Panc1 (cell line): ENCODE measurements at places on chromosomes 4 and X. TPM values are rescaled to one million over a fixed set of nuclear protein-coding genes. Genes with fewer than 3 reads are reported as not detected.

Gene UGT2B11
- not detected for total RNA-seq

Gene AFP
- 1.3 TPM for total RNA-seq

Gene TEX13B
- not detected for total RNA-seq

Gene RNF113A
- 23.4 TPM for total RNA-seq

Gene SPARCL1
- 0.57 TPM for total RNA-seq

Gene SYNPO2
- 0.28 TPM for total RNA-seq

Gene NPY2R
- not detected for total RNA-seq

Gene REELD1
- total RNA-seq = not detected

Gene DMP1
- not detected for total RNA-seq

Gene FMR1NB
- not detected for total RNA-seq

Gene TMEM35A
- not detected for total RNA-seq

DNA sequence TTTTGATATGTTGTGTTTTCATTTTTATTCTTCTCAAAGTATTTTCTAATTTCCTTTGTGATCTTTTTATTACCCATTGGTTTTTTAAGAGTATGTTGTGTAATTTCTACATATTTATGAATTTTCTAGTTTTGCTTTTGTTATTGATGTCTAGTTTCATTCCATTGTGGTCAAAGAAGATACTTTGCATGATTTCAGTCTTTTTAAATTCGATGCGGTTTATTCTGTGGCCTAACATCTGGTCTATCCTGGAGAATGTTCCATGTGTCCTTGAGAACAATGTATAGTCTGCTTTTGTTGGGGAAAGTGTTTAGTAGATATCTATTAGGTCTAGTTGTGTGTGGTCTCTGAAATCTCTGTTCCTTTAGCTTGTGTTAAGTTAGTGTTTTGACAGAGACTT is 46.2 kb downstream of the PPEF1 start:
- no peak for DNase-seq

DNA sequence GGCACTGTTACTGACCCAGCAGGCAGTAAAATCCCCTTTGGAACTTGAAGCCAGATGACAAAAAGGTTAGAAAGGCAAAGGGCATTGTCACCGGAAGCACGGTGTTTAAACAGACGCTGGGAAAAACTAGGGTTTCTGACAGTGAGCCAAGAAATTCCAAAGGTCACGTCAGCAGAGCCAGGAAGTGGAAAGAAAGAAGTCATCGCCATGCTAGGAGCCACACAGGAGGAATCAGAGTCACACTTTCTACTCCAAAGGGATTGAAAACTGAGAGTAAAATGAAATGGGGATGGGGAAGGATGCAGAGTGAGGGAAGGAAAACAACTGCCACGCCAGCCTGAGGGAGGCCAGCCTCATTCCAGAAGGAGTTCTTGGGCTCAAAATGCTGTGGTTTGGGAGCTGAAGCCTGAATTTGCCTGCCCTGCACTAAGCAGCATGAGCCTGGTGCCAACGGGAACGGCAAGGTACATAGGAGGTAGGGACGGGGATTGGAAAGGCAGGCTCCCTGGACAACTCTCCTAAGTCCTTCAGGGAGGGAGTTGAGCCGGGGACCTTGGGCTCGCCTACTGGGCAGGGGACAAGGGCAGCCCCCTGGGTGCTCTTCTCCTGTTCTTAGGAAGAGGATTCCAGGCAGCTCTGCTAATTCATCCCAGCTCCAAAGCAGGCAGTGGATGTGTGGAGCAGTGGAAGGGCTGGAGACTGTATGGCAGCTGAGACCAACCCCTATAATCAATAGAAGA is 66.8 kb downstream of the SOWAHB start:
- DNase-seq = peak; percentile 88

- no peak for DNase-seq
Observed at GRCh38 chr4:121764702-121765367, at the start of gene SMIM43. TSS of gene SMIM43 (minus strand) at chr4:121765164. CDS start at chr4:121765105, 59 bp downstream.

DNA sequence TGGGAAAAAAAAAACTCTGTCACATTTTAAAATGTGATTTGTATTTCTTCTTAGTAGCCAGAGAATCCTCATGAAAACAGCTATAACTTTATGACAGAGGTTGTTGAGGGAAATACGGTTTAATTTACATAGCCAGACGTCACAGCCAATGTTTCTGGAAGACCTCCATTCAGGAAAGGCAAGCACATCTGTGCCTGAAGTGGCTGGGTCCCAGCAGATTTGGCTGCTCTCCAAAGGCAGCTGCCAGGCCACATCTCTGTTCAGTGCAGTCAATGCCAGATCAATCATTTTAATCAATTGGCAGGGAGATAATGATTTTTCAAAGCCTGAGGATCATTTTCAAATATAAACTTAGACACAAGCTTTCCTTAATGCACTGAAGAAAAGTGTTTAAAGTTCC is 86.5 kb upstream of the ZIC3 start:
- DNase-seq = no peak

DNA sequence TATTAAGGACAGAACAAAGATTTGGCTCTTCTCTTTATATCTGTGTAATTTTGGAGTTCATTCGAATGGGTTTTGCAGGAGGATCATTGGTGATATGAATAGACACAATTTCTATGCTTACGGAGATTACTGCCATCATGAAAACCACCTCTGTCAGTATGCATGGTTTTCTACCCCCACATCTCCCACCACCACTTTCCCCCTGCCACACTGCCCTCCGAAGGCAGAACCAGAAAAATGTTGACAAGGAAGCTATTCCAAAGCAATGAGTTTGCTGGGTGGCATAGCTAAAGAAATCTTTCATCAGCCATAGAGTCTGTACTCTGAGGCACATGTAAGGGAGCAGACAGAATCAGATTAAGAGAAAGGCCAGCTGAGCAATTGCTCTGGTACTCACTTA is 567.3 kb upstream of the ACTRT1 start:
- no peak for DNase-seq

- peak; percentile 68 for DNase-seq
Observed at GRCh38 chr4:125389713-125390112, 75.0 kb downstream of the FAT4 start.

DNA sequence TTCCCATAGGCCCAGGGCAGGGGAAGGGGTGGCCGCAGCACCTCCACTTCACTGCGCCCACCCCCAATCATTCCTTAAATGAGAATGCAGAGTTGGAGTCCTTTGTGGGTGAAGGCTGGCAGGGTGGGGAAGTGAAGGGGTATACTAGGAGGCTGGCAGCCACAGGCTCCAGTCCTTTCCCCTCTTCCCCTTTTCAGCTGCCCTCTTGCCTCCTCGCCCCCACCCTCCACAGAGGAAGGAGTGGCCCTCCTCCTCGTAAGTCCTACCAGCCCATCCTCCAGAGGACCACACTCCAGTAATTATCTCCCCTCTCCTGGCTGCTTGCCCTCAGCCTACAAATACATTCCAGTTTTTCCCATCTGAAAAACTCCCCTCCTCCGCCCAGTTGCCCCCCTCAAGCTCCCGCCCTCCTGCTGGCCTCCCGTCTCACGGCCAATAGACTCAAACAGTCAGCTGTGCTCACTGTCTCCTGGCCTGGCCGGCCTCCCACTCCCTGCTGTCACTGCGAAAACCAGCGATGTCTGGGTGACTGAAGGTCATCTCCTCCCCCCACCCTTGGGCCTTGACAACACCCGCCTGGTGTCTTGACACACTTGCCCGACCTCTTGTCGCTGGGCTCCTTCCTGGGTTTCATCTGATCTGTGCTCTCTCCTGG is 38.8 kb downstream of the EFNB1 start:
- DNase-seq = no peak

- no peak for DNase-seq
Observed at GRCh38 chr4:42819863-42820514, 72.5 kb upstream of the GRXCR1 start.

- DNase-seq = no peak
Observed at GRCh38 chrX:12617241-12617640, 174.0 kb upstream of the PRPS2 start.

DNA sequence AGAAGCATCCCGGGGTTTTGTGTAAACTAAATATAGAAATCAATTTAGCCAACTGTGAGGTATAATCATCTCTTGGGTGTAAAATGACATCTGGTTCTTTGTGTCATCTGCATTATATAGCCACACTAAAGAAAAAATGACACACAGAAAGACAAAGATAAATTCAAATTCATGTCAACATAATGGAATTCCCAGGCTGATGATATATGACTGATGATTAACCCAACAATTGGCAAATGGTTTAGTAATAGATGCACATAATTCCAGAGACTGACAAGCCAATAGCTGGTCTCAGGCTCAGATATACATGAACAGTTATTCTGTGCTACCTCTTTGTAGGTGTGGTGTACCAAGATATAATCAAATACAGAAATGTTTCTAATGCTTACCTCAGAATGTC is 375.4 kb upstream of the PITX2 start:
- DNase-seq = no peak

- DNase-seq = no peak
Observed at GRCh38 chr4:150155391-150155790, 77.1 kb downstream of the DCLK2 start.

DNA sequence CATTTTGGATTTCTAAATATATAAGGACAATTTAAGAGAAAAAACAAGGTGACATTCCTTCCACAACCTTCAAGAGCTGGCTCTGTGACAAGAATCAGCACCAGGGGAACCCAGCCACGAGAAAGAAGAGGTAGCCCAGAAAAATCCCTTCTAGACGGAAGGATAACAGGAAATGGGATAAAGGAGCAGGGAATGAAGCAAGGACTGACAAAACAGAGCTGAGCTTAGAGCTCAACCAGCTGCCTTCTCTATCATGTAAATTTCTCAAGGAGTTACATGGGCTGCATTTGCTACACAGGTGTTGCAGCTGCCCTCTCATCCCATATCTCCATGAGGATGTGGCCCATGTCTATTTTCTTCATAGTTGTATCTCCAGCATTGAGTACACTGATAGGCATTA is 154.2 kb upstream of the PRDX4 start:
- no peak for DNase-seq

- DNase-seq = no peak
Observed at GRCh38 chr4:70815370-70815769, 24.3 kb downstream of the GRSF1 start.

DNA sequence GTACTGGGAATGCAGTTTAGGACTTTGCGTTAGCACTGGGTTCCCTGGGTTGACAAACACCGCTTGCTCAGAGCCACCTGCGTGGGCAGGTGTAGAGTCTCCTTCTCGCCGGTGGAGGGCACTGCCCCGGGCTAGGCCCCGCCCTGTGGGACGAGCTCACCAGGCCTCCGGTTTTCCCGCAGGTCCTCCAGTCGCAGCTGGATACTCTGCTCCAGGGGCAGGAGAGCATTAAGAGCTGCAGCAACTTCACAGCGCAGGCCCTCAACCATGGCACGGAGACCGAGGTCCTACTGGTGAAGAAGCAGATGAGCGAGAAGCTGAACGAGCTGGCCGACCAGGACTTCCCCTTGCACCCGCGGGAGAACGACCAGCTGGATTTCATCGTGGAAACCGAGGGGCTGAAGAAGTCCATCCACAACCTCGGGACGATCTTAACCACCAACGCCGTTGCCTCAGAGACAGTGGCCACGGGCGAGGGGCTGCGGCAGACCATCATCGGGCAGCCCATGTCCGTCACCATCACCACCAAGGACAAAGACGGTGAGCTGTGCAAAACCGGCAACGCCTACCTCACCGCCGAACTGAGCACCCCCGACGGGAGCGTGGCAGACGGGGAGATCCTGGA is 49.2 kb upstream of the MND1 start:
- no peak for DNase-seq

GRCh38 chr4:1599026-1599481 is 85.1 kb downstream of the FAM53A start:
- DNase-seq = no peak

DNA sequence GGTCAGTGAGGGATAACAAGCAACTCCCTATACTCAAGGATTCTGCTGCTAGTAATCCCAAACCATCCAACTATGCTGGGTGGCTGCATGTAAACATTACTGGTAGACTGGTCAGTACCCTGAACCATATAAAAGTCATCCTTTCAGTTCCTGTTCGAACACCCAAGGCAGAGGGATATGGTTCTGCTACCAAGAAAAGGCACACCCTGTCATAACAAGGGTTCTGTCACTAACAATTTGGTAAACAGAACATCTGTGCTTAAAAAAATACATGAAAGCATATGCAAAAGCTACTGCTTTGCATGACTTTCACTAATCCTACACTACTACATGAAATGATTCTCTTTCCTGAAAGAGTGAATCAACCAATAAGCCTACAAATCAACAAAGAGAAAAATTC is 76.8 kb upstream of the MCF2 start:
- no peak for DNase-seq

GRCh38 chrX:152819266-152819665 is 11.3 kb downstream of the CETN2 start:
- DNase-seq = no peak

DNA sequence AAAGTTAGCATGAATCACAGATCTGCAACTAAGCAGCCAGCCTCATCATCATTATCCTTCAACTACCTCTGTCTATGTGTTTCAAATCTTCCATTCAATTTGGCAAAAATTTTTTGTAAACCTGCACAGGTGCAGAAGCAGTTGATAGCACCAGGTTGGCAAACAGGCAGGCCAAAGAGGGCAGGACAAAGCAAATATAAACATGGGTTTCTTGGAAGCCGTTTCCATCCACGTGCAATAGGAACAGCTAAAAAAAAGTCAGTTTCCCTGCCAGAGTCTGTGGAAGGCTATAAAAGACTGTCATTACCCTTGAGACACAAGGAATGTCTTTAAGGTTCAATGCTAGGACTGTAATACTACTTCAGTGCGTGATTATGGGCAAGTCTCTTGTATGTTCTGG is 253.2 kb downstream of the PDHA2 start:
- no peak for DNase-seq

DNA sequence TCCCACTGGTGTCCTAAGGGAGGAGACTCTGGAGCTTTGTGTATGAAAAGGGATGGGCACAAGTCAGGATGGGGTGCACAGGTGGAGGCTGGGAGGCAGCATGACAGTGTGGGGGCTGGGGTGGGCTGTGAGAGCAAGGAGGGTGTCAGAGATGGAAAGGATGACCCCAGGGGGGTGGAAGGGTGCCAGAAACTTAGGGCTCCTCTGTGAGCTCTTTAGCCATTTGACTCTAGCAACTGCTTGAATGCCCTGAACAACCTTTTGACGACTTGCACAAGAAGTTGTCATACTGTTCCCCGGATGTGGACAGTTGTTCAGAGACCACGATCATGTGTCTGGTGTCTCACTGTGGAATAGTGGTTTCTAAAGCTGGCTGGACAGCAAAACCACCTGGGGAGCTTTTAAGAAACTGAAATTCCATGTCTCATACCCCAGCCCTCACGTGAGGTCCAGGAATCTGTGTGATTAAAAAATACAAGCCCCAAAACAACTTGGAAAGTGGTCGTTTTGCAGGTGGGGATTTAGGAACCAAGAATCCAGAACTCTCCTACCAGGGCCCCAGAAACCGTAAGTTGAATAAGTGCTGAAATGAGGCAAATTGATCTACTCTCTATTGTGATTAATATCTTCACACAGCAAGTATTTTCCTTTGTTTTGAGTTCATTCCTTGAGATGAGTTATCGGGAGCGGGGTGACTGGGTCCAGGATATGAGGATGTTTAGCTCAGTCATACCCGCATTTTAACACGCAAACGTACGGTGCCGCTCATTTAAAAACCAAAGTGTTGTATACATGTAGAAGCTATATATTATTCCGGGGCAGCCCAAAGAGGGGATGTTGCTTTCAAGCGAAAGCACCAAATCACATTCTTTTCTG is 3.4 kb downstream of the RHOH start:
- DNase-seq = no peak

- DNase-seq = no peak
Observed at GRCh38 chrX:93598076-93598475, 75.3 kb downstream of the NAP1L3 start.

- DNase-seq = no peak
Observed at GRCh38 chr4:169418846-169419245, 148.1 kb upstream of the SH3RF1 start.

GRCh38 chr4:187171706-187172339 is 448.2 kb upstream of the FAT1 start:
- DNase-seq = no peak

- DNase-seq = no peak
Observed at GRCh38 chr4:156915221-156915620, 56.4 kb downstream of the PDGFC start.
